ENCODE measurements at places on chromosomes 16 and 17.

DNA sequence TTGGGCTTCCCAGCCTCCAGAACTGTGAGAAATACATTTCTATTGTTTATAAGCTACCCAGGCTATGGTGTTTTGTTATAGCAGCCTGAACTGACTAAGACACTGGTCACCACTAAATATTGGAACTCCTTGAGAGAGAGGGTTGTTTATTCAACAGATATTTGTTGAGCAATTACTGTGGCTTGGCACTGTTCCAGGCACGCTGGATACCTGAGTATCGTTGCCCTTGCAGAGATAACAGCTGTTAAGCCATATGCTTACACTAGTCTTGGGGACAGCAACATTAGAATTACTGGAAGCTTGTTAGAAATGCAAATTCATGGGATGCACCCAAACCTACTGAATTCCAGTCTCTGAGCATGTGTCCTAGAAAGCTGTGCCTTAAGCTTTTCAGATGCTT is 230.7 kb downstream of the HS3ST4 start:
- no peak for DNase-seq

- DNase-seq, result no peak
Measured at GRCh38 chr16:152141-153128, at the start of gene HBZ. TSS of gene HBZ (plus strand) at chr16:152644. CDS start at chr16:152910, 266 bp downstream.

- DNase-seq, result no peak
Measured at GRCh38 chr17:4542726-4543191, 12.4 kb downstream of the MYBBP1A start.

DNA sequence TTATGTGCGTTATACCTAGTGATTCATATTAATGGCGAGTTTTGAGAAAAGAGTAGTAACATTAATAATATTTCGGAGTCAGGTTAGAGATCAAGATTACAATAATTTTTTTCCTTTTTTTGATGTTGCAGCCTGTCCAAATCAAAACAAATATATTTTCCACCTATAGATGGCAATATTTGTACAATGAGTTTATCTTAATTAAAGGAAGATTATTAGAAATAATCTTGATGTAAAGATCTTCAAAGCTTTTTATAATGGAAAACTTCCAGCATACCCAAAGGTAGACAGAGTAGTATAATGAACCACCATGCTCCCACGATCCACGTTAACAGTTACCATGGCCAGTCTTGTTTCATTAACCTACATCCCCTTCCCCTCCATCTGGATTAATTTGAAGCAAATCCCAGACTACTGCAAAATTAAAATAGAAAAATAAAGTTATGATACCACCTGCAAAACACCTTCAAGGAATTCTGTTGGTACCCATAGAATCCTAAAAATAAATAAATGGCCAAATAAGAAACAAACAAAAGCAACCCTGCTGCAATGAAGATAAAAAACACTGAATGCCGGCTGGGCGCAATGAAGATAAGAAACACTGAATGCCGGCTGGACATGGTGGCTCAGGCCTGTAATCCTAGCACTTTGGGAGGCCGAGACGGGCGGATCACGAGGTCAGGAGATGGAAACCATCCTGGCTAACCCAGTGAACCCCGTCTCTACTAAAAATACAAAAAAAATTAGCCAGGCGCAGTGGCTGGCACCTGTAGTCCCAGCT is 46.5 kb upstream of the GINS3 start:
- no peak for DNase-seq

DNA sequence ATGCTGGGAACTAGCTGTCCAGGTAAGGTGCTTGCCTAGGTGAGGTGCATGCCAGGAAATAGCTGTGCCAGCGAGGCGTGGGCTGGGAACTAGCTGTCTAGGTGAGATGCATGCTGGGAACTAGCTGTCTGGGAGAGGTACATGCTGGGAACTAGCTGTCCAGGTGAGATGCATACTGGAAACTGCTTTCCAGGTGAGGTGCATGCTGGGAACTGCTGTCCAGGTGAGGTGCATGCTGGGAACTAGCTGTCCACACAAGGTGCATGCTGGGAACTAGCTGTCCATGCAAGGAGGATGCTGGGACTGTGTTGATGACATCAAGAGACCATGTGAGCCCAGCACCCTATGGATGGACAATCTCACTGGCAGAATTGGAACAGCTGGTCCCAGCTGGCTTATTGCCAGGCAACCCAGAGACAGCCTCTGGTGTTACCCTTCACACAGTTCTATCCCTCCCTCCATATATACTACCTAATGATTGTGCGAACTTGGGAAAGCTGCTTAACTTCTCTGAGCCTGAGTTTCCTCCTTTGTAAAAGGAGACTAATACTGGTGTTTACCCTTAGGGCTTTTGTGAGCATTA is 479.9 kb upstream of the RBFOX1 start:
- no peak for DNase-seq

DNA sequence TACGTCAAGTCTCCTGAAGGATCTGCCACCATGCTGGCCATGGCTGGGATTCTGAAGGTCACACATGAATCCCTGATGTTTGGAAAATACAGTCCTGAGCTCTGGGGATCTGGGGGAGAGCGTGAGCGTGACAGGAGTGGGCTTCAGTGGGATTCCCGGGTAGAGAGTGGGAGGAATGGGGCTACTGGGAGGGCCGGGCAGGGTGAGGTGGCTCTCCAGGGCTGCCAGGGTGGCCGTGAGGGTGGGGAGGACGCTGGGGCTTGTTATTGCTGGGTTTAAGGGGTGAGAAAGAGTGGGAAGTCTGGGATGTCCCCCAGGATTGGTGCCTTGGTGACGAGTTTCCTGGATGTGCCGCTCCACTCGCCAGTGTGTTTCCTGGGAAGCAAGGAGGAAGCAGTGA is 31.3 kb downstream of the FOXL1 start:
- no peak for DNase-seq
